ENCODE measurements at places on chromosomes 4 and X.

- DNase-seq: no peak
These were observed 569.1 kb upstream of the GRID2 start for GRCh38 chr4:91734682-91735081.

- DNase-seq: no peak
These were observed 37.2 kb downstream of the FRMD7 start for GRCh38 chrX:132090403-132091159.

- DNase-seq: peak; percentile 13
These were observed 784 bp downstream of the MAP7D3 start for GRCh38 chrX:136250191-136251040.

GRCh38 chr4:118950929-118951570 is 62.4 kb downstream of the SYNPO2 start:
- DNase-seq: no peak

- DNase-seq: no peak
These were observed 5.6 kb downstream of the RHOH start for GRCh38 chr4:40202474-40202873.

DNA sequence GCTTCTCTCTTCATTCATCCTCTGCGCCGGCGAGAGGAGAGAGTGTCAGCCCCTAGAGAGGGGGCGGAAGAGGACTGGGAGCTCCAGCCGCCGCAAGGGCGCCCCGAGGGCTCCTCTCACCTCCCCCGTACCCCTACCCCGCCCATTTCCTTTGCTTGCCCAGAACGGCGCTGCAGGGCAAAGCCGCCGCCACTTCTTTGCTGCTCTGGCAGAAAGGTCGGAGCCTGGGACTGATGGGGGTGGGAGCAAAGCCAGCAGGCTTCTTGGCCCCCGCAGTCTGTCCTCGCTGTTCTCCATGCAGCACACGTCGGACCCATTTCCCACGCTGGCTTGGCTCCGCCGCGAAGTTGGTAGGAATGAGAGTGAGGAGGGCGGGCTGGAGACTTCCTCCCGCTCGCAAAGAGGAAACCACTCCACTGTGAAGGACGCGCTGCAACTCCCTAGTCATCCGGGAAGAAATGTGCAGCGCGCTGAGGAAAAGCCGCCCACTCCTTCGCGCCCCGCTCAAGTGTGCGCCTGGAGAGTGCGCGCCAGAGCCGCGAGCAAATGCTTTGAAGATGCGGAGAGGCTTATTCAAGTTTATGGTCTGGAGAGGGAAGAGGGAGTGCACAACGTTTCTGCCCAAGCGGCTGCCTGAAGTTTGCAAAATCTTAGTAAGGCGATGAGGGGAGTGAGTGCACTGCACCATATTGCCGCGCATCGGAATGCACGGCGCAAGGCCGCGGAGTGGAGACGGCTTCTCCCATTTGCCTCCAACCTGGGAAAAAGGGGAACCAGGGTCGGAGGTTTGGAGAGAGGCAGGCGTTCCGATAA is 2.8 kb upstream of the PCDH7 start:
- DNase-seq: no peak

DNA sequence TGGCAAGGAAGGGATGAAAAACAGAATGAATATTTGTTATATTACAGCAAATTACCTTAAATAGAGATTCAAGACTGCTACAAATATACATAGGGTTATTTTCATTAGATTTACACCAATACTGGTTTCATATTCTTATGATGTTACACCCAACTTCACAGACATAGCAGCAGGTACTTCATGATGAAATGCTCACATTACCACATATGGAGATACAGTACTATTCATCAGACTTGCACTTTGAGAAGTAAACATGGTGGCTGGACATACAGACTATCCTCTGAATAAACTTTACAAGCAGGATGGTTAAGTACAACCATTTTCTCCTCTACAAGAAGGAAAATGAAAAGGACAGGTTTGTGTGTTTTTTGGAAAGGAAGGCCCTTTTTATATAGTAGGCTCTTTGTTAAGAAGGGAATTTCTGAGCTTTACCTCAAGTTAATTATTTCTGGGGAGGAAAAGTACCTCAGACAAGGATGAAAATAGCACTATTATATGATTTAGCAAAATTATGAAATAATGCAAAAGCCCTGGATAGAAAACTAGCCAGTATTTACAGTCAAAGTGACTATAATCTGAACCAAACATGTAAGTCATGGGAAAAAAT is 12.0 kb upstream of the FAM120C start:
- DNase-seq: no peak

- DNase-seq: no peak
These were observed 223.8 kb upstream of the MAGEC2 start for GRCh38 chrX:142428916-142429315.

GRCh38 chrX:146224442-146224841 is 406.8 kb downstream of the SLITRK2 start:
- DNase-seq: no peak

DNA sequence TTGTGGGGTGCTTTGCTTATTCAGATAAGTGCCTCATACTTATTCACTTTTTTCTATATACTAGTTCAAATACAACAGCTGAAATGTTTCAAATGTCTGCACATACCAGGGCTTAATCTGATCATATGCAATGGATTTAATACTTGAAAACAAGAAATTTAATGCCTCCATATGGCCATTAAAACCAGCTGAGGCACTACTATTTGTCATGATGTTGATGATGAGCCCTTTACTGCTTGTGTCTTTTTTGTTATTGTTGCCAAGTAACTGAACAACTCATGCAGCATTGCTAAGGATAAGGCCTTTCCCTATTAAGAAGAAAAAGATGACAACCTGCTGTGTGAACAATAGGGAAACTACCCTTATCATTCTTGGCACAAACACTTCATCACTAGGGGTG is 52.5 kb downstream of the MAGEB10 start:
- no peak for DNase-seq

GRCh38 chr4:165394275-165394674 is 15.5 kb downstream of the CPE start:
- no peak for DNase-seq

DNA sequence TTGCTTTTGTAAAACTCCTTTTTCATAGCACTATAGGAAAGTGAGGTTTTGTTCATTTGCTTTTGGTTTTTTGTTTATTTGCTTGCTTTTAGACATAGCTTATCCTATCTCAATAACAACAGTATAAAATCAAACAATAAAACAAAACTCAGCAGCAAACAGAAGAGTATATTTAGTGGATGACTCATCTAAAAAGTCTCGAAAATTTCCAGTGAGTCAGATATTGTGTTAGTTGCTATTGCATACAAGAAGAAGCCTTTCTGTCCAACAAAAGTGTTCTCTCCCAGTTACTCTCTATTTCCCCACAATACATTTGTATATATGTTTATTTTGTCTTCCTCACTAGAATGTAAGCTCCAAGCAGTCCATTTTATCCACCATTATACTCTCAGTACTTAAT is 36.0 kb upstream of the NPNT start:
- DNase-seq: no peak

DNA sequence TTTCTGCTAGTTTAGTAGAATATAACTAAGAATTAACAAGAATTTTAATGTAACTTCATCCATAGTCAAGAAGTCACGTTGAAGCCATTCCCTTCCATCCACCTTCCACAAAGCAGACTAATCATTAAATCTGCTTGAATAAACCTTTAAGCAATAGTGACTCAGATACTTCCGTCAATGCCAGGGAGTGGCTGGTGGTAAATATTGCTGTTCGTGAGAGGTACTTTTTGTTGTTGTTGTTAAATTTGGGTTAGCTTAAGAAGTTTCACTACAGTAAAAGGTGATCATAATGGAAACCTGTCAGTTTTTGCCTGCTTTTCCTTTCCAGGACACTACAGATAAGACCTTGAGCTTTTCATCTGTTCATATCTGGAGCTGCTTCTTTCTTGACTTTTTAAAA is 316.3 kb downstream of the TMA16 start:
- no peak for DNase-seq

- no peak for DNase-seq
These were observed 1389.4 kb downstream of the C4orf33 start for GRCh38 chr4:130485371-130485770.

DNA sequence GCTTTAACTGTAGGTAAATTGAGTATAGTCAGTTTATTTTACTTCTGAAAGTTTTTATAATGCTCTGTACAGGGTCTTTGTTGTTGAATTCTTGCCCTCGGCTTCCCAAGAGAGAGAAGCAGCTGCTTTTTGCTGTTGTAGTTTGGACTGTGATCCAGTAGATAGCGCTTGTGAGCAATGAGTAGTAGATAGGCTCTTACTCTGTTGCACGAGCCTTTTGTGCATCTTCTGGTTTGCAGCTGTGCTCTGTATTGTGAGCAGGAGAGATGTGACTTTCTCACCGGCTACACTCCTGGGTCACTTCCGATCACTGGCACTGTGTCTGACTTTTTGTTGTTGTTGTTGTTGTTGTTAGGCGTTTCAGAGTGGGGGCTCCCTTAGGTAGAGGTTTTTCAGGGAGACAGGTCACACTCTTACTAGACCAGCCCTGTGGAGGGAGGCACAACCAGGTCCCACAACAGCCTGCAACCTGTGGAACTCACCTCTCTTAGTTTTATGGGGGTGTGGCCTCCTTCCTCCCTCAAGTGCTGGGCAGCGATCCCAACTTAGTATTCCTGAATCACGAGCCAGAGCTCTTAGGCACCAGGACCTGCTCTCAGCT is 822.1 kb upstream of the GALNTL6 start:
- DNase-seq: no peak

- no peak for DNase-seq
These were observed 102.1 kb upstream of the MID1IP1 start for GRCh38 chrX:38699121-38699520.

DNA sequence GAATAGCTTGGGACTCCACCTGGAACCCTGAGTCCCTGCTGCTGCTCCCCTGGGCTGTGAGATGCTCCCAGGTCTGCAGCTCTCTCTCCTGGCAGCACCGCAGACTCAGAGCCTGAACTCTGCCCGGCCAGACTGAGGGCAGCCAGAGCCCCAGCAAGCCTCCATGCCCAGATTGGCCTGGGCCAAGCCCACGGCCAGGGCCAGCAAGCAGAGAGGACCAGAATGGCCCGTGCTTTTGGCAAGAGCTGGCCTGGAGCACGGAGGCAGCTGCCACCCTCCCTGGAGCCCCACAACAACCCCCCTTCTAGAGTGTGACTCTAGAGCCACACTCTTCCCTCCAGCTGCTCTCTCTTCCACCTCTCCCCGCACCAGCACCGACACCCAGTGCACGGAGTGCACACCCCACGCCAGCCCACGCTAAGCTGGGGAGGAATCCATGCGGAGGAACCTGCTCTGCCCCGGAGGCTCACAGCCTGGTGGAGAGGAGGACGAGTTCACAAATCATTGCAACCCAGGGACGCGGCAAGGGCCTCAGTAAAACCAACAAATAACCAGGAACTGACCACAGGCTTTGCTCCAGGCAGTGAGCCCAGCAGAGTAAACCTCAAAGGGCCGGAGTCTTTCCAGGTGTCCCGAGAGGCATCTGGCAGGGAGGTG is 110.3 kb downstream of the HMX1 start:
- DNase-seq: no peak

DNA sequence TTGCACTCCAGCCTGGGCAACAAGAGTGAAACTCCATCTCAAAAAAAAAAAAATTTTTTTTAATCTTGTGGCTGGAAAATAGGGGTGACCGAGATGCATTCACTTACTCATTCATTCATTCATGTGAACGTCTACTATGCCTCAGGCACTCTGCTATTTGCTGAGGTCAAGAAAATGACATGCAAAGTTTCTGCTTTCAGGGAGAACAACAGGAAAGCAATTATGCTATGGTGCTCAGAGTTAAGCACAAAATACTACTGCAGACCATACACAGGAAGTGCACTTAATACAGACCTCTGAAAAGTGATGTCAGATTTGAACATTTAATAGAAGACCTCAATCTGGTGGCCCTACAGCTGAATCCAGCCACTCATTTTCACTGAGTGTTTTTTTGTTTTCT is 59.6 kb upstream of the DUSP21 start:
- DNase-seq: no peak

- no peak for DNase-seq
These were observed 36.1 kb downstream of the NBDY start for GRCh38 chrX:56764975-56765791.

GRCh38 chr4:173530326-173531085 is 477 bp upstream of the HAND2 start:
- DNase-seq: no peak

- no peak for DNase-seq
These were observed 2.0 kb upstream of the ABCB7 start for GRCh38 chrX:75158054-75158453.

DNA sequence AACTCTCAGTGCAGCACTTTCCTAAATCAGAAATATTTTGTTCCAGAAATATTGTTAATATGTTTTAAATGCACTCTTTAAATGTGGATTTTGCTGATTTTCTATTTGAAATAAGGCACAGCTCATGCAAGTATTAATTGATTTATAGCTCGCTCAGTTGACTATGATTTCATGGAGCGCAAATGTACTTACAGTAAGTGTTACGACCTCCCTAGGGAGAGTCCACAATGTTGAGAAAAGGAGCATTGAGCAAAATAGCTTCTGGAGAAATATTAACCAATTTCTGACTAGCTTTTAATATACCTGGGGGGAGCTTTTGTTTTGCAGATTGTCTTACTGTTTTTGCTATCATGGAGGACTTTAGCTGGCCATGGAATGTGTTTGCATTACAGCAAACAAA is 1687.5 kb downstream of the STIM2 start:
- DNase-seq: no peak

DNA sequence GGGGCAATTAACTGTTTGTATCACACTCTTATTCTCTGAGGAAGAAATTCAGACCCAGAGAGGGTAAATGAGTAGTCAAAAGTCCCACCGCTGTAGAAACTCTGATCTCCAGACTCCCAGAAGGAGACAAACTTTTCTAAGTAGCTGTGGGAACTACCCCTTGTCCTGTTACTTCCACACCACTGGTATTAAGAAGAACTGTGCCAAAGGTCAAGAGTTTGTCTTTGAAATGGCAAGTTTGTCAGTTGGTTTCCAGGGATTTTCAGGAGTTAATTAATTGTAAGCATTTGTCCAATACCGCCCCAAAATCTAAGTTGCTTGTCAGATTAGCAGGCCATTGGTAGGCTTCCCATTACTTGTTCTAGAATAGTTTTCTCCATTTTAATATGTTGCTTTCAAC is 85.7 kb downstream of the GC start:
- DNase-seq: no peak

DNA sequence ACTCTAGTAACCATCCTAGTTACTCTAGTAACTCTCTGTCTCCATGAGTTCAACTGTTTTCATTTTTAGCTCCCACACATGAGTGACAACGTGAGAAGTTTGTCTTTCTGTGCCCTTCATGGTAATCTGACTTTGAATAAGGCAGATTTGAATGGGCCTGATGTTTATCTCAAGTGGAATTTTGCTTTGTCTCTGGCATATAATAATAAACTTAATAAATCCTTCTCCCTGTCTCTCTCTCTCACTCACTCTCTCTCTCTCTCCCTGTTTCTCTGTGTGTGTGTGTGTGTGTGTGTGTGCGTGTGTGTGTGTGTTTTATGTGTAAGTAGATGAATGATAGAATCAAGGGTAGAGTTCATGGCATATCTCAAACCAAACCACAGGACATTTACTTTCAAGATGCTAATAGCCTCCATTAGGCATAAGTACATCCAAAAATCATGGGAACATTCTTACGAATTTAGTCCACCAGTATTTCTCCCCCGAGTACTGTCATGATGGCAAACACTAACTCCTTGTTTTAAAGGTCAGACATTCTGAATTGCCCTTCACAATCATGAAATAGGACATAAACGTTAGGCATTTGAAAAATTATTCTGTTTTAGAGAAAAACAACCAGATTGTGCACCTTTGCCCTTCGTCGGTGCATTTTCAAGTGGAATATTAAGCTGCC is 193.1 kb downstream of the SPATA18 start:
- DNase-seq: no peak

Measured in stimulated activated CD4-positive, alpha-beta T cell treated with anti-CD3 and anti-CD28 coated beads, Interleukin-15, amount 100 ng/mL, for 1 hour (primary cell).